ENCODE measurements at places on chromosomes 16 and 17.

DNA sequence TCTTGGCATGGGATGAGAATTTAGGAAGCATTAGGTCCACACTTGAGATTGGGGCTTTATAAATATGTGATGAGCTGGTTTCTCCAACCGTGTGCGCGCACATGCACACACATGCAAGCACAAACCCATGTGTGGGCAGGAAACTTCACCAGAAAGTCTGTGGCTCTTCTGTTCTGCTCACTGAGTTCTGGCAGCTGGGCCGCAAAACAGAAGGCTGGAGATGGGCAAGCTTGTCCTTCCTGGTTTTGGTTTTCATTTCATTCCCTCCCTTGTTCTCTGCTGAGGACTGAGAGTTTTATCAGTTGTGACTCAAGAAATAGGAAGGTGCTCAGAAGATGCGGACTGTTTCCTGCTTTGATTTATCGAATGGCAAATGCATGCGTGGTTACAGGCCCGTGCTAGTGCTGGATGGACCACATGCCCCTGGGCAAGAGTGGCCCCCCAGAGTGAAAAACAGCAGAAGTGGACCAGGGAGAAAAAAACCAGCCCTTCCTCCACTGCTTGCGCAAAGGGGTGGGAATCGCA, 14.1 kb downstream of the MAP3K14 start:
- no peak for DNase-seq

- DNase-seq: no peak
Measured at GRCh38 chr16:88526906-88527185, 43.4 kb upstream of the ZC3H18 start.

DNA sequence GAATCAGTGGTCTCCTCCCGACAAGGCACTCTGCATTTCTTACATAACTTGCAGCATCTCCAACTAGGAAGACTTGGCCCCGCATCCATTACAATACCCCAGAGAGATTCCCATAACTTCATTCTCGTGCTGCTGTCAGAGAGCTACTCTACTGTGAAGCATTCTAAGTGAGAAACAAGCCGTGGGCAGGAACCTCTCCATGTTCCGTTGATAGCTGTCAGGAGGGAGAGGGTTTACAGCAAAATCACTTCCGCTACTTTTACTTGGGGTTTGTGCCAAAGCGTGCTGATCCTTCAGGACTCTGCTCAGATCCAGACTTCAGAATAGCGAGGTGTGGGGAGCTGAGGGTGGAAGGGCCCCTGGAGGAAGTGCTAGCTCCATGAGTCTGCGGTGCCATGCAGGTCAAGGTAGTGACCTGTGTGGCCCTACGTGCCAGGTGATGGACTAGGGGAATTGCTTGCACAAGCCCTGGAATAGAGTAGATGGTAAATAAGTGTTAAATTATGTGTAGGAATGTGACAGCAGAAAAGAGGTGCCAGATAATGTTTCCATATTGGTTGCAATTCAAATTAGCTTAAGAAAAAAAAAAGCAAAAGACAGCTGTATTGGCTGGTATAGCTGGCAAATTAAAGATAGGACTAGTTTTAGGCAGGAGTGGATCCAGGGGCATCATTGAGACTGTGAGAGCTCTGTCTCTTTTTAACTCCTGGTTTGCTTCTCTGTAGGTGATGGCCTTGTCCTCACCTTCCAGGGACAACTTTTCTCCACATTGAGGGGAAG, 358.5 kb upstream of the ERCC4 start:
- no peak for DNase-seq

GRCh38 chr16:78175287-78175686, 75.8 kb downstream of the WWOX start:
- no peak for DNase-seq

Data from left renal cortex interstitium (tissue), 4 donors.